ENCODE measurements at places on chromosomes 7 and 10.

DNA sequence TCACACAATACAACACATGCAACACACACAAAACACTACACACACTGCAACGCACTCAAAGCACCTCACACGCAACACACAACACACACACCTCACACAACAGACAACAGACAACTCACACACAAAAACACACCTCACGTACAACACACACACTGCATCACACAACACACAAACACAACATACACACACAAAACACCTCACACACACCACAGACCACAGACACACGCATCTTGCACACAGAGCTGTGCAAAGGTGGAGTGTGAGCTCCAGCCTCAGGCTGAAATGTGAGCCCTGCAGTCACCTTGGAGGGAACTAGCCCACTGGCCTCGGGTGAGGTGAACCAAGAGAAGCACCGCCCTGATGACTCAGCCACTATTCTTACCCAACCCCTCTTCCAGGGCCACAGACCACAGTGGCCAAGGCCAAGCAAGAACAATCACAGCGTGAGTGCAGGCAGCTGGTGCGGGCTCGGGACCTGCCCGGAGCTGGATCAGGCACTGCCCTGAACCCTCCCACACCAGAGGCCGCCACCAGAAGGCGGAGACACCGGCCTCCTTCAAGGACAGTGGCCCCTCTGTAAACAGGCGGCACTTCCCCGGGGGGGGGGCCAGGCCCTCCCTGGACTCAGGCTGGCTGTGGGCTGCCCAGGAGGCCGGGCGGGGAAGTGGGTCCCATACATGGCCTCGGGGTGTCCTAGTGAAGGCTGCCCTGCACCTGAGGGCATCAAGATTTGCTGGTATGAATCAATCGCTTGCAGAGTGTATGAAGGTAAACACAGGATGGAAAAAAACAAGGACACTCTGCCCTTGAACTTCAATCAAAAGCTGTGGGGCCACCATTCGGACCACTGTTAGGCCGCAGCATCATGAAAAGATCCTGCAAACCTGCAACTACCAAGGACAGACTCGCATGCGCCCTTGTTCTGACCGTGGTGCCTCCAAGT lies 106.7 kb downstream of the TNS3 start:
- no peak for DNase-seq

GRCh38 chr7:88927-89231 lies 103.5 kb upstream of the FAM20C start:
- no peak for DNase-seq

GRCh38 chr10:101071885-101072433 lies 10.2 kb downstream of the KAZALD1 start:
- no peak for DNase-seq

DNA sequence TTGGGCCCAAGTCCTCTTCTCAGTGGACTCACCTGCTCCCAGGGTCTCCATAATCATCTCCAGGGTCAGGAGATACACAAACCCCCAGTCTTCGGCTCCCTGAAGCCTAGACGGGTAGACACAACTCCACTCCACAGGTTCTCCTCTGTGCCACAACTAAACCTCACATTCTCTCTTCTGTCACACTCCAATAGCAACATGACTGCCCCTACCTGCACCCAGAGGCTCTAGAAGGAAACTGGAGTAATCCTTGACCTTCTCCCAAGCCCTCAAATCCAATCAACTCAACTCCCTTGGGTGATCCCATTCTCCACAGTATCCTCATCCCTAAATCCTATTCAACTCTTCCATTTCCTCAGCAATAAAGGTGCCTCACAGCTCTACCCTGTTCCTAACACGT lies 16.2 kb downstream of the HNRNPF start:
- DNase-seq = no peak

DNA sequence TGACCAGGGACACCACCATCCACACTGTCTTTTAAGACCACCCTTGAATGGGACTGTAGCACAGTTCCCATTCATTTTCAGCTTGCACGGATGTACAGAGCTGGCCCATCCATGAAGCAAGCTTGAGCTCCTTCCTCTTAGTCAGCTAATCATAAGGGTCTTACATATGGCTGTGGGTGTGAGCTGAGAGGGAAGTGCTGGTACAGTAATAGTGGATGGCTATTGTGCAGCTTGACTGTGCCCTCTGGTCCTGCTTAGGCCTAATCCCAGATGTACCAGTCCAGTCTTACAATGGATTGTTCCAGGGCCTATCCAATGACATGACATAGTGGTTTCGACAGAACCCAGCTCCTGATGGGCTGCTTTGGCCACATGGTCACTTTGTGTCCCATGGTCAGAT lies 96.9 kb upstream of the ZNF438 start:
- DNase-seq = no peak

DNA sequence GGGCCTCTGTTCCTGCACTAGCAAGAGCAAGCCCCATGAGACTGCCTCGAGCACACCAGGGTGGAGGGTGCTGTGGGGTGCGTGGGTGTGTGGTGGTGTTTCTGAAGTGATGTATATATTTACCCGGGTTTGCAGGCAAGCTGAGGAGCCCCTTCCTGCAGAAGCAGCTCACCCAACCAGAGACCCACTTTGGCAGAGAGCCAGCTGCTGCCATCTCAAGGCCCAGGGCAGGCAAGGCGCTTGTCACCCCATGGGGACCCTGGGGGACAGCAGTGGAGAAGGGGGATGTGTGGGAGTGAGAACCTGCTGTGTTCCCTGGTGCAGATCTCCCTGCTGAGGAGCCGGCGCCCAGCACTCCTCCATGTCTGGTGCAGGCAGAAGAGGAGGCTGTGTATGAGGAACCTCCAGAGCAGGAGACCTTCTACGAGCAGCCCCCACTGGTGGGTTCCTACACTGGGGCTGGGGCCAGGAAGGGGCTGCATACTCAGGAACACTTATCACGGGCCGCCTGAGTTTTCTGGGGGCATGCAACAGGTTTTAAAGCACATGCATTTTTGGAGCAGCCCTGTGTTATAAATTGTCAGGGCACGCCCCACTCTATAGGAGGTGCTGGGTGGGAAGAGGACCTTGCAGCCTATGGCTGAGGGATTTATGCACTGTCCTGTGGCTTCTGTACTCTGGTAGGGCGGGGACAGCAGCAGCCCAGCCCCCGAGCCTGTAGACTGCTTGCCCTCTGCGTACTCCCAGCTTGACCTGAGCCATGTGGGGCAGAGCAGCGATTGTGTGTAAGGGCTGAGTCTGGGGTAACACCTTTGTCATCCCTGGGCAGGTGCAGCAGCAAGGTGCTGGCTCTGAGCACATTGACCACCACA lies 5.9 kb downstream of the PGAM2 start:
- DNase-seq = no peak

DNA sequence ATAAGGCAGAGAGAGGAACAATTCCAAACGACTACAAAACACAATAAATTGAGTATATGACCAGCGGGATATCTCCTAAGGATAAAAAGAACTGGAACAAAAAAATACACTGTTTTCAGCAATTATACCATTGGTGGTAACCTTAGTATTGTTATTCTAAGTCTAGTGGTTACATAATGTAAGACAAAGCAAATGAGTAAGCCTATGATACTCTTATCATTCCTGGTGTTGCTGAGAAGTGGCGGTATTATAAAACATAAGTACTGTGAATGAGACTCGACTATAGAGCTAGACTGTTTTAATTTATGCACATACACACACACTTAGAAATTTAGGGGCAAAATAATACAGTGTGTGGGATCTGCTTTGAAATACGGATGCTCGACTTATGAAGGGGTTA lies 107.7 kb downstream of the NRBF2 start:
- DNase-seq = no peak

DNA sequence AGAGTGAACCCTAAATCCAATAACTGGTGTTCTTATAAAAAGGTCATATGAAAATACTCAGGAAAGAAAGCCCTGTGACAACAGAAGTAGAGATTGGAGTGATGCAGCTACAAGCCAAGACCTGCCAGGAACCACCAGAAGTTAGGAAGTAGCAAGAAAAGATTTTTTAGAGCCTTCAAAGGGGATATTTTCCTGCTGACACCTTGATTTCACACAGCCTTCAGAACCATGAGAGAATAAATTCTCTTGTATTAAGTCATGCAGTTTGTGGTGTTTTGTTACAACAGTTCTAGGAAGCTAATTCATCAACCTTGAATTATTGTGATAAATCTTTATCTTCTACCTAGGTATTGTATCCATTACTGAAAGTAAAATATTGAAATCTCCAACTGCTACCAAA lies 81.0 kb downstream of the HYCC1 start:
- no peak for DNase-seq

DNA sequence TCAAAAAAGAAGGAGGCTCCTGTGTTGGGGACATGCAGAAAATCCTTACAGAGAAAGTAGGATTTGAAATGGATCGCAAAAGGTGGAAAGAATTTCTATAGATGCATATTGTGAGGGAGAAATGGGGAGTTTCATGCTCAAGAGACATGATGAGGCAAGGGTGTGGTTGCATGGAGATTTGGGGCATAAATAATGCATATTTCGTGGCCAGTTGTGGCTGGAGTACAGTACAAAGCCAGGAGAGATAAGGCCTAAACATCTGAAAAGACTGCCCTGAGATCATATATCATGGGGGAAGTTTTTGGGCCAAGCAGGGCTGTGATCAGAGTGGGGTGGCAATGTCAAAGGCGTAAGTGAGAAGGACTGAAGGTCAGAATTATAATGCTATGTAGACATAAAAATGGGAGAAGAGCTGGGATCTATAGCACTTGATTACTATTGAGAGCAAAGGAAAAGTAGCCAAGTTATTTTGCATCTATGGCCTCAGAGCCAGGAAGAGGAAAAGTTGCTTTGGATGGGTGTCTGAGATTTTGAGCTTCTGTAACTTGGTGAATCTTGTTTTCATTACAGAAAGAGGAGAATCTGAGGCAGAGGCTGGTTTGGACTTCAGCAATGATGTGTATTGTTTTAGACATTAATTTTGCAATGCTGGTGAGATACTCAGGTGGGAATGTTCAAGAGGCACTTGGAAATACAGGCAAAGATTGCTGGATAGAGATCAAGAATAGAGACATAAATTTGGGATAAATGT lies 166.6 kb downstream of the INHBA start:
- DNase-seq = no peak

DNA sequence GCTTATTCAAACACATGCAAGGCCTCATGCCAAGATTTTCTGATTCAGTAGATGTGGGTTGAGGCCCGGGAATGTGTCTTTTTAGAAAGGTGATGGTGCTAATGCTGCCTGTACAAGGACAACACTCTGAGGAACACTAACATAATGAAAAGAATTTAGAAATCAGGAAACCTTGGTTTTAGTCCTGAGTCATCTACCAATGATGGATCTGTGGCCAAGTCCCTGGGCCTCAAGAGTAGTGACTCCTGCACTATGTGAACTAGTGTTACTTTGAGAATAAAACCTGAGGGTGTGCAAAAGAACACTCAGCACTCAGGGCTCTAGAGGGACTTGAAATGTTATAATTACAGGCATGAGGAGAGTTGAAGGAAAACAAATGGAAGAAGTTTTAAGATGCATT lies 741.7 kb upstream of the GALNT17 start:
- DNase-seq = no peak

DNA sequence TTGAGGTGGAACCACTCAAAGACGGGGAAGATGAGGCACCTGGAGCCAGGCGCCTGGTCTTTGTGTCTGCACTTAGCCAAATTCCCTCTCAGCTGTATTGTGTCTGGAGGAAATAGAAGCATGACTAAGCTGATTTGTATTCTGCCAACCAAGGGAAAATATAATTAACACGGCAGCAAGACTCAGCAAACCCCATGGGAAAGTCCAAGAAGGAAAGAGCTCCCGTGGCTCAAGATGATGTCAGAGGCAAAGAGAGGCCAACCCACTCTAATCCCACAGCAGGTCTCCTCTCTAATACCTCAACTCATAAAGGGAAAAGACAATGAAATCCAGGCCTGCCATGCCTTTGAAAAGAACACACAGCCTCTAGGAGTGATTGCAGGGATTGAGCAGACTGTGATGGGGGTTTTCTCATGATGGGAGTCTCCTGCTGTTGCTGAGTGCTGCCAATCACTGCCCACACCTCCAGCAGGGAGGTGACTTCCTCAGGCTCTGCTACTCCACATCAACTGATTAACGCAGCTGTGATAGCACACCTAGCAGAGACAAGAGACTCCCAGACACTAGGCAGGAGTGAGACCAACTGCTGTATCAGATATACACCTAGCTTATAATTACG lies 255.5 kb upstream of the C7orf33 start:
- no peak for DNase-seq

DNA sequence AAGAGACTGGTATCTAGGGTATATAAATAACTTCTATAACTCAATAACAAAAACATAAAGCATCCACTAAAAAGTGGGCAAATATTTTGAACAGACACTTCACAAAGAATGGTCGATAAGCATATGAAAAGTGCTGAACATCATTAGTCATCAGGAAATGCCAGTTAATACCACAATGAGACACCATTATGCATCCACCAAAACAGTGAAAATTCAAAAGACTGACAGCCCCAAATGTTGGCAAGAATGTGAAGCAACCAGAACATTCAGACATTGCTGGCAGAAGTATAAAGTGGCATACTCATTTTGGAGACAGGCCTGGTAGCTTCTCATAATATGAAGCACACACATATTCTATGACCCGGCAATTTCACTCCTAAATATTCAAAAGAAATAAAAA lies 26.5 kb upstream of the GSAP start:
- no peak for DNase-seq

DNA sequence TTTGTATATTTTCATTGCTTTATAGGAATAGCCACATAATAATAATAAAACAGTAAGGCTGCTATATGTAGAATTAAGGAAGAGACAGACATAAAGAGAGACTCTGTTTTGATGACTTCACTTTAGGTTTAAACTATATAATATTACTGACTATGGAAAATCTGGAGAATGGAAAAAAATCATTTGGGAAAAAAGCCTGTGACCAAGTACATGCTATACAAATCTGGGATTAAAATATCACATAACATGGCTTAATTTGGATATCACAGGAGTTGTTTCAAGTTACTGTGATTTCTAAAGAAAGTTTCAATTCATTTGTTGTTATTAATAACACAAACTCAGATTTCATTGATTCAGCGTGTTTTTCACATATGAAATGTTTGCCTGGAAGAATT lies 7.7 kb downstream of the PLCE1 start:
- no peak for DNase-seq

DNA sequence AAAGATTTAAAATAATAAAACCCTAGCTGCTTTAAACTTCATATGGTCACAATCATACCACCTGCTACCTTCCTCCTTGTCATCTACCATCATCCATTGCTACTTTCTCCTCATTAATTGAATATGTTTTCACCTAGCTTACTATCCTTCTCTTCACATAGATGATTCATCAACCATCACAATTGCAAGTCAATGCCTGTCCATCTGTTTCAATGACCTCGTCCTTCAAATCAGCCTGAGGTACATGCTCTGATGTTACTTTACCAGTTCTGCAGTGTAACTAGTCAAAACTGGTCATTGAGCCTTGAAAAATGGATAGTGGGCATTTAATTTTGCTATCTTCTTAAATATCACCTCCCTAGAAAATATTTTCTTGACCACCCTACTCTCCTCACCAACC lies 164.7 kb downstream of the SEMA3E start:
- no peak for DNase-seq

DNA sequence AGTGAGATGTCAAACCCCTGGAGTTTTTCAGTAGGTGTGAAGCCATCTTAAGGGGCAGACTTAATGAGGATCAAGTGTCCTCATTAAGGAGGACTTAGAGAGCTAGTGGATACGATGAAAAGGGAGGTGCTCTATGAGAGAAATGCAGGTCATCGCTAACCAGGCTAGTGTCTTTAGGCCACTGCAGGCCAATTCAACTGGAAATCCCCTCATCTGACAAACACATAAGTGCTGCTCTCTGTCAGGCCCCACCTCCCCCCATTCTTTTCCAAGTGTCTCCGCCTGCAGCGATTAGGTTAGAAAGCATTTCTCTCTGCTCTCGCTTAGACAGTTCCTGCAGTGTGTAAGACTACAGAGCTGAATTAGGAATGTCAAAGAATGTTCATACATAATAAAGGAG lies 33.7 kb downstream of the RBM28 start:
- no peak for DNase-seq

Measured in activated naive CD4-positive, alpha-beta T cell (primary cell).